Right ventricle myocardium superior (tissue), 1 donor: ENCODE measurements at places on chromosomes 1 and 21. TPM values are rescaled to one million over a fixed set of nuclear protein-coding genes. Genes with fewer than 3 reads are reported as not detected.

- no peak for DNase-seq
These were observed 32.1 kb downstream of the ADCY10 start for GRCh38 chr1:167881786-167882185.

DNA sequence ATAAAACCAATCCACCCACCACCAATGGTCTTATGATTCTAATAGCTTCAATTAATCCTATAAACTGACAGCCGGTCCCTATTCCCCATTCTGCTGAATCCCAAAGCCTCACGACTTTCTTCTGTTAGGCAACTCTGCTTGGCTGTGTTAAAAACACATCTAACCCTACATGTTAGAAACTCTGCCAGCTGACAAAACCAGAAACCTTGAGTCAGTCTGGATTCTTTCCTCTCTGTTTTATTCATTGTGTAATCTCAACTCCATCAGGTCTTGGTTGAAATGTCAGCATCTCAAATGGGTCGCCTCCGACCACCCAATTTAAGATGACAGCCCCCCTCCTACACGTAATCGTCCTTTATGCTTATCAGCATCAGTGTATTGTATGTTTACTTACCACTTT lies 312.1 kb downstream of the DISC1 start:
- DNase-seq: no peak

DNA sequence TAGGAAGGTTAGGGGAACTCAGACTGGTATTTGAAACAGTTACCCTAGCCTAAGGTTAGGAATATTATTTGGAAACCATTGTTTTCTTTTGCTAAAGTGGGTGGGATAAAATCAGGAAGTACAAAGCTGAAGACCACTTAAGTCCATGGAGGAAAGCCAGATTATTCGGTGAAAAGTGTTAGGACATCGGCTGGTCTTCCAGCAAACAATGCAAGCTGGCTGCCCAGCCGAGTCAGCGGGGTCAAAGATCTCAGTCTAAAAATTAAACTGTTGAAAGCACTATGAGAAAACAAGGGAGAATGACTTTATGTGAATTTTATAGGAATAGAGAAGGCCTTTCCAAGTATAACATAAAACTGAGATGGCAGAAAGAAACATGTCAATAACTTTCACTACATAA lies 231.7 kb downstream of the KCNJ6 start:
- DNase-seq: no peak

GRCh38 chr1:33572387-33572786 lies 99.9 kb downstream of the ZSCAN20 start:
- DNase-seq: no peak

DNA sequence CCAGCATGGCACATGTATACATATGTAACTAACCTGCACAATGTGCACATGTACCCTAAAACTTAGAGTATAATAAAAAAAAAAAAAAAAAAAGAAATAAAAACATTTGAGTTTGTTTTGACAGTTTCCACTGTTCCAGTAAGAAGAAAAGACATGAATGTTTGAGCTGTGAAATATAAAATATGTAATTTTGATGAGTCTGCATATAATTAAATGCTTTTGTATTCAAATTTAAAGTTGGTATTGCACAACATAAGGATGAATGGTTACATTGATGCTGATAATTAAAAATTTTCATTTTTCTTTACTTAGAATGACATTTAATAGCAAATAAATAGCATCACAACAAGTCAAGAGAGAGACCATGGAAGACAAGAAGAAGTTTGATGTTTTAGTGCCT lies 212.0 kb upstream of the RRP15 start:
- DNase-seq: no peak

DNA sequence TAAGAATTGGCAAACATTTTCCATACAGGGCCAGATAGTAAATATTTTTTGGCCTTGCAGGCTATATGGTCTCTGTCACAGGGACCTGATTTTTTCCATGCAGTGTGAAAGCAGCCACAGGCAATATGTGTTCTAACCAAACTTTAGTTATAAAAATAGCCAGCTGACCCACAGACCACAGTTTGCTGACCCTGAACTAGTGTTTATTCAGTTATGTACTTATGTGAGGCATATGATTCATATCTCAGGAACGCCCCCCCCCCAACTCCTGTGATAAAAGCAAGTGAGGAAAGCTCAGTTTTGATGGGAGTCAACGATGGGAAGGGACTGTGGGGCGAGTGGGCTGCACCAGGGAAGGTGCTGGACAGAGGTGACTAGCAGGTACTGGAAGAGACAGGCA lies 80.1 kb downstream of the HMGB4 start:
- DNase-seq: no peak

DNA sequence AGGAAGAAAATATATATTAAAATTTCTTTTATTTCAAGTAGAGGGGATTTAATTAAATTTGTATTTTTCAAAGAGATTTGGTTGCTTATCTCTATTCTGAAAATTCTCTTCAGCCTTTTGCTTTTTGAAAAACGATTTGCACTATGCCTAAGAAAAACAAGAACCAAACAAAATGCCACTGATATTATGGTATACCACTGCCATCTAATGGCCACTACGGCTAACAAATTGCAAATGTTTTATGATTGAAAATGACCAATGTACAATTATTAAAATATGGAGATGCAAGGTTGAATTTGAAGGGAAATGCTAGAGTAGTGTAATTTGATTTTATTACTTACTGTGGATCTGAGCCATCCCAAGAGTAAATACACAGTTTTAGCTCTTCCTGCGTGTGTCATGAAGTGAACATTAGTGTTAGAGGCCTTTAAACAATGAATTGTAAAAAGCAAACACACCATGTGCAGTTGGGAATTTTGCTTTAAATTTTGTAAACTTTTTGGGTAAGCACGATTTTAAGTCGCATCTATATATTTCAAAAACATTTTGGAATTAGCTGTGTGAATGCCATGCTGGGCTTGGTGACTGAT lies 137.4 kb upstream of the USP25 start:
- DNase-seq: no peak

- no peak for DNase-seq
These were observed 10.1 kb downstream of the CHD1L start for GRCh38 chr1:147252540-147252939.

- no peak for DNase-seq
These were observed 22.3 kb upstream of the HSPA13 start for GRCh38 chr21:14405225-14405624.

DNA sequence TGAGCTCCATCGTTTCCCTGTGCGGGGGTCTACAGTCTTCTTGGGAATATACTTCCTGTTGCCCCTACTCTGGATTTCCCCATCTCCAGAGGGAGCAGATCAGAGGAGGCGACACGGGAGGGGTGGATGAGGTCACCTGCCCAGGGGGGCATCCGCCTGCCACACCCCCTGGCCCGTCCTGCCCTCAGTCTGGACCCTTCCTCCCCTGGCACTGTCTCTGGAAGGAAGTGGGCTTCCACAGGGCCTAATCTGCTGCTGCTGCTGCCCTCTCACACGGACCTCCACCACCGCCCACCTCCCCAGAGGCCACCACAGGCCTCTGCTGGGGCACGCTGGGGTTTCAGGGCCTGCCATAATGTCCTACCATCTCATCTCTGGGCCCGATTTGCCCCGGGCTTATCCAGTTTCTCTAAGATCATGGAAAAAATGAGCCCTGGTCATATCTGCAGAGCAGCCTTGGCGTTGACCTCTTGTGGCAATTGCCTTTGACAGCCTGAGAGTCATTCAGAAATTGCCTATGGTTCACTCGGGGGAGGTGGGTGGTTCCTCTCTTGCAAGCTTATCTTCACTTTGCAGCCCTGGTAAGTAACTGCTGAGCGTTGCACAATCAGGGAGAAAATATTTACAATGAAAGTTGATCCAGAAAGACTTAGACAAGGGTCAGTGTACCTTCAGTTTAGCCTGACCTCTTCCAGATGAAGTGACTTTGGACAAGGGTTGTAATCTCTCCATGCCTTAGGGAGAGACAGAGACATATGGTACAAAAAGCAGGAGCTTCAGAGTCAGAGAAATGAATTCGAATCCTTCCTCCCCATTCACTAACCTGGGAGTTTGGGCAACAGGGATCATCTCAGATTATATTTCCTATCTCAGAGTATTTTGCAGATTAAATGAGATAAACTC lies 252.4 kb downstream of the TOMM20 start:
- DNase-seq: no peak

DNA sequence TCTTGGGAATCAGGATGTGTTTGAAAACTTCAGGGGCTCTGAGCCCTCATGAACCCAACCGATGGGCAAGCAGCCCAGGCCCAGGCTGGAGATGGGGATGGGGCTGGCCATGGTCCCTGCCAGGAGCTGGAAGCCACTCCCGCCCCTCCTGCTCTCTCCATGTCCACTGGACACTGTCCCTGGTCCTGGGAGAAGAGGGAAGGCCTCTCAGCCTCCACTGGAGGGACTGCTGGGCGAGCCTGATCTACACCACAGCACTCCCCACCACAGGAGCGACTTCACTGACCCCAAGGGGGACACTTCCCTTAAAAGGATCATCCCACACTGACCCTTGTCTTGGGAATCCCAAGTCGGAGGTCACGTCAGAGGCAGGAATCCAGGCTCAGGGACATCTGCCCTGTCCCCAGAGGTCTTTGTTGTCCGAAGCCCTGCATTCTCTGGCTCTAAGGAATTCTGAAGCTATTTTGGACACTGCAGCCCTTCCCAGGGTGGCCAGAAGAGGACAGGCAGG lies 16.9 kb upstream of the COL18A1 start:
- peak; percentile 44 for DNase-seq

DNA sequence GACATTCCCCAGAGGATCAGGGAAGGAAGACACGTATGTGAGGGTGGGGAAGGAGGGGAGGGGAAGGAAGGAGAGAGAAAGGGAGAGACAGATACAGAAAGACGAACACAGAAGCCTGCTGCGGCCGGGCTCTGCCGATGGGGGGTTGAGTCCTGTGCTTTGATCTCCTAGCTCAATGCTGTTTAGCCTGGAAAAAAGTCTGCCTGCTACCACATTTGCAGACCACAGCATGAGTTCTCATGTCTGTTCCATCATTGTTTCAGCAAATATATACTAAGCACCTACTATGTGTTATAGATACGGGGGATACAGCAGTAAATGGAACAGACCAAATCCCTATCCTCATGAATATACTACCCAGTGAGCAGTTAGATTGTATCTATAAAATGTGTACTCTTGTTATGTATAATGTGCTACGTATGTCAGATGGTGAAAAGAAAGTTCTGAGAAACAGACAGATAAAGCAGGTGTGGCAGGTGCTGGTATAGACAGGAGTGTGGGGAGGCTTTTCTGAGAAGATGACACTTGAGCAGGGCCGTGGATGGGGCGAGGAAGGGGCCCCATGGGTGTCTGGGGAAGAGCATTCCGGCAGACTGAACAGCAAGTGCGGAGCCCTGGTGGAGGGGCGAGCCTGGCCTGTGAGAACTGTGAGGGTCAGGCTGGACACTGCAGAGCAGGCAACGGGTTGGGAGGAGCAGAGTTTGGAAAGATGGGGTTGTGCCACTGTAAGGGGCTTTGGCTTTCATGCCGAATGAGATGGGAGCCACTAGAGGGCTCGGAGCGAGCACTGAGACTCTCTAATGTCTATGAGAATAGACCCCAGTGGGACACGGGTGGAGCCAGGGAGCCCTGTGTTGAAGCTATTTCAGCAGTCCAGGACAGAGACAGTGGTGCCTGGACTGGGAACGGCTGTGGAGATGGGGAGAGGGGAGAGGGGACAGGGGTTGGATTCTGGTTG lies 34.1 kb downstream of the KIAA1614 start:
- DNase-seq: no peak

DNA sequence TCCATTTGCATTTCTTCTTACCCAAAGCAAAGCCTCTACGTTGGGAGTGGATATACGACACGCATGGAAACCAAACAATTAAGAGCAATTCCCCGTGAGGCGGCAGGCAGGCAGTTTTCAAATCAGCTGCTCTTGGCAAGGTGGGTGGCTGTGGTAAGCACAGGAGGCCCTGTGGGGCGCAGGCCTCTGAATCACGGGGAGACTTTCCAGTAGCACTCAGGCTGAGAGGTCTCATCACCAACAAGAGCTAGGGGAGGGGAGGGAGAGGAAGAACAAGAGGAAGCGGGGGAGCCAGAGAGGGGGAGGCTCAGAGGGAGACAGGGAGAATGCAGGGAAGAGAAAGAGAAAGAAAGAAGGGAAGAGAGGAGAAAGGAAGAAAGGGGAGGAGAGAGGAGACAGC lies 56.4 kb downstream of the MT1HL1 start:
- no peak for DNase-seq

DNA sequence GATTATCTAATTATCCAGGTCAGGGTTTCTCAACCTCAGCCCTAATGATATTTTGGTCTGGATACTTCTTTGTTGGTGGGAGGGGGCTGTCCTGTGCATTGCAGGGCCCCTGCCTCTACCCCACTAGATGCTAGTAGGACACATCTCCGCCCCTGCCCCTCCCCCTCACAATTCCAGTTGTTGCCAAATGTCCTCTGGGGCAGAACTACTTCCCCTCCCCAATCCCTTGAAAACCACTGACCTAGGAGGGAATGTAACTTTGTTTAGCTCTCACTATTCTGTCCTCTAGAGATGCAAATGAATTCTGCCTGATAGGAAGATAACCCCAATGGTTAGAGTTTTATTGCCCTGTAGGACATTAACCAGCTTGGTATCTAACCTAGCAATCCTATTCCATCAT lies 8.1 kb downstream of the CACNA1S start:
- no peak for DNase-seq

DNA sequence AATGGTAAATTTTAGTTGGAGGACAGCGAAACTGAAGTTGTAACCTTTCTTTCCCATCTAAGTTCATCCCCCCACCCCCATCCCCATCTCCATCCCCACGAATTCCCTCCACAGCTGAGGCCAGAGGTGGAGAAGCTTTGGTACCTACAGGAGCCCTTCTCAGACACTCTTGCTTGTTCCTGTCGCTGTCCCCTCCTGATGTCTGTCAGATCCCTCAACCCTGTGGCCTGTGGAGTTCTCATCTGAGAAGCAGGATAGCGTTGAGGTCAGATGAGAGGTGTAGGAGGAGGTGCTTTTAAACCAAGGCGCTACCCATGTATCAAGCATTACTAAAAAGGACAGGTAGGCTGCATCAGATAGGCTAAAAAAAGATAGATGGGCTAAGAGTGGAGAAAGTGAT lies 769 bp downstream of the NTPCR start:
- no peak for DNase-seq

DNA sequence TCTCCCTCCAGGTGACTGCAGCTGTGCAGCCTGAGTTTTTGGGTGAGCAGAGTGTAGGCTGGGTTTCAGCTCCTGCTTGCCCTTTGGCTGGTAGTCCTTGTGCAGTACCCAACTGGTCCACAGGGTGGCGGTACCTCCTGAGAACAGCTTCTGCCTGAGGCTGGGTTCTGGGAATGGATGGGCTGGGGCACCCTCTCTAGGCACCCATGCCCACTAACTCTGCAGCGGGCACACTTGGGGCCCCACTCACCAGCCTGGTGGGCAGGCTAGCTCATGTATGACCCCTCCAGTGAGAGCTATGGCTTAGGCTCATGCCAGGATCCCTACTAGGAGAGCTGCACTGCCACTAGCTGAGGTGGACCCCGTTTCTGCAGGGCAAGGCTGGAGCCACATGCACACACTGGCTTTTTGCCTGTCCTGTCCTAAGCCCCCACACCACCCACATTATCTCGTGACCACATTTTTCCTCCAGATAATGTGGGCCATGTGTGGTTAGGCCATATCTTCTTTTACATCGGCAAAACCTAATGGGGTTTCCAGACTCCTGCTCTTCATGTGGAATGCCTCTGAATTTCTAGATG lies 15.5 kb upstream of the GSTM4 start:
- DNase-seq: peak; percentile 92

- no peak for DNase-seq
These were observed 251.2 kb upstream of the CACYBP start for GRCh38 chr1:174748586-174748985.

The CFAP107 gene
- not detected for total RNA-seq

The FNDC5 gene
- total RNA-seq: 139 TPM

The SLAMF1 gene
- total RNA-seq: 0.27 TPM

The UBAP2L gene
- total RNA-seq: 91.2 TPM

The KIRREL1 gene
- 9.5 TPM for total RNA-seq

The CD2 gene
- 0.51 TPM for total RNA-seq

The OVAAL gene
- total RNA-seq: 1.1 TPM

The FAM72A gene
- total RNA-seq: 1.2 TPM

The CHI3L1 gene
- total RNA-seq: 0.32 TPM

The CHODL gene
- total RNA-seq: not detected
